Lower leg skin (tissue), 4 donors: ENCODE measurements at places on chromosomes 12 and 14.
A peak's percentile ranks its signal among the peaks of the same experiment; 100 is the strongest.

- DNase-seq, result no peak
These were observed 9.0 kb downstream of the TAPBPL start for GRCh38 chr12:6460751-6461371.

DNA sequence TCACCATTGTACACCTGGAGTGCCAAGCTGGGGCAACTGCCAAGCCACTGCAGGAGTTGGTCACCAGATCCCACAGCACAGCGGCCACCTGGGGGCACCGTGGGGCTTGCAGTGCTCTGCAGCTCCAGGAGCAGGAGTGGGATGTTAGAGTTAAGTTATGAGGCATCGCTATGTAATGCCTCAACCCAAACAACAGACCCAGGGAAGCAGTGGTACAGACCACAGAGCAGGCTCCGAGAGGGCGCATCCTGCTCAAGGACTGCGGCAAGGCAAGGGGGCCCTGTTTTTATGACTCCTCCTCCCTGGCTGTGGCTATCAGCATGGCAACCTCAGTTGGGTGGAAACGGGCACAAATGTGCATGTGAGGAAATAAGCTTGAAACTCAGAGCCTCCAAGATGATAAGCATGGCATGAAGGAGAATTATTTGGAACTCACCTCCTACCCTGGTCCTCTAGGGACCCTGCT lies 63.1 kb downstream of the ARL6IP4 start:
- peak; percentile 91 for DNase-seq

DNA sequence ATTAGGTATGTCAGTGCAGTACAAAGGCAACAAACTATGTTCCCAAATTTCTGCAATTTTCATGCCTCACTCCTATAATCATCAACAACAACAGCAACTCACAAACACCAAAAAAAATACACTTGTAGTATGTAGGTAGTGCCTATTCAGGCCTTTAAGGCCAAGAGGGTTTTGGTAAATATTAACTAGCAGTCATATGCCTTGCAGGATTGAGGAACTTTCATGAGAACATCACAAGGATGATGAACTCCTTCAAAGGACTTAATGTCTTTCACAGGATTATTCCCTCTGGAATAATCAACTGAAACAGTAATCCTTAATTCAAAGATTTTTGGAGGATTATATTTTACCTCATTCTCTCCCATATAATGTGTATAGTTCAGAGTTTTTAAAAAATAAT lies 293.8 kb downstream of the NOVA1 start:
- DNase-seq, result no peak

- DNase-seq, result no peak
These were observed 8.6 kb downstream of the BCL2L14 start for GRCh38 chr12:12079291-12079690.

- no peak for DNase-seq
These were observed 85.7 kb upstream of the GPR68 start for GRCh38 chr14:91330096-91330696.
